Activated CD8-positive, alpha-beta T cell treated with anti-CD3 and anti-CD28 coated beads, Interleukin-2, amount 10 ng/mL, durations not matched to agents 7 days and 5 days (primary cell): ENCODE measurements at places on chromosomes 4 and X. TPM values are rescaled to one million over a fixed set of nuclear protein-coding genes. Genes with fewer than 3 reads are reported as not detected.

The P2RY4 gene
- total RNA-seq, result 0.21 TPM

The IQCM gene
- total RNA-seq, result not detected

The POU4F2 gene
- total RNA-seq, result not detected

The PRDX4 gene
- total RNA-seq, result 29.3 TPM

The CT45A3 gene
- not detected for total RNA-seq

The UCHL1 gene
- 0.37 TPM for total RNA-seq

The TCEAL6 gene
- not detected for total RNA-seq

The HTT-AS gene
- total RNA-seq, result not detected

The XPNPEP2 gene
- 1.6 TPM for total RNA-seq

The CFAP47 gene
- total RNA-seq, result not detected

The SPANXB1 gene
- not detected for total RNA-seq

The SYTL5 gene
- not detected for total RNA-seq

The RTL5 gene
- total RNA-seq, result 0.05 TPM

The MEPE gene
- not detected for total RNA-seq

The ITIH6 gene
- total RNA-seq, result not detected

The TMPRSS11F gene
- not detected for total RNA-seq

The CDX4 gene
- total RNA-seq, result not detected

The RIBC1 gene
- total RNA-seq, result 0.91 TPM
